Naive B cell (primary cell): ENCODE measurements at places on chromosomes 3 and 15.

GRCh38 chr3:151740581-151740980 lies 6.9 kb downstream of the AADACL2 start:
- H3K27me3 ChIP-seq = no peaks in the 10 kb centered on the region
- H3K4me3 ChIP-seq = no peak overlapping the region
- H3K27ac ChIP-seq = no peak overlapping the region

GRCh38 chr3:103393395-103394186 lies 958.8 kb downstream of the ZPLD1 start:
- DNase-seq = no peak
- H3K27me3 ChIP-seq = no peaks in the 10 kb centered on the region
- H3K27ac ChIP-seq = no peak overlapping the region
- H3K4me1 ChIP-seq = no peaks in the 10 kb centered on the region

GRCh38 chr15:53115563-53115962 lies 325.4 kb upstream of the ONECUT1 start:
- no peak overlapping the region for H3K27ac ChIP-seq
- no peak overlapping the region for H3K4me3 ChIP-seq
- no peak for DNase-seq
- H3K4me1 ChIP-seq = no peaks in the 10 kb centered on the region

GRCh38 chr3:2535206-2535605 lies 436.5 kb downstream of the CNTN4 start:
- H3K4me1 ChIP-seq = no peaks in the 10 kb centered on the region
- no peak overlapping the region for H3K4me3 ChIP-seq
- no peaks in the 10 kb centered on the region for H3K36me3 ChIP-seq
- no peaks in the 10 kb centered on the region for H3K27me3 ChIP-seq
- H3K27ac ChIP-seq = no peak overlapping the region
- no peak for DNase-seq

- H3K4me1 ChIP-seq = no peaks in the 10 kb centered on the region
- no peak overlapping the region for H3K4me3 ChIP-seq
- DNase-seq = no peak
- no peaks in the 10 kb centered on the region for H3K36me3 ChIP-seq
- H3K27ac ChIP-seq = no peak overlapping the region
These were observed 4.9 kb upstream of the KY start for GRCh38 chr3:134655706-134656105.

DNA sequence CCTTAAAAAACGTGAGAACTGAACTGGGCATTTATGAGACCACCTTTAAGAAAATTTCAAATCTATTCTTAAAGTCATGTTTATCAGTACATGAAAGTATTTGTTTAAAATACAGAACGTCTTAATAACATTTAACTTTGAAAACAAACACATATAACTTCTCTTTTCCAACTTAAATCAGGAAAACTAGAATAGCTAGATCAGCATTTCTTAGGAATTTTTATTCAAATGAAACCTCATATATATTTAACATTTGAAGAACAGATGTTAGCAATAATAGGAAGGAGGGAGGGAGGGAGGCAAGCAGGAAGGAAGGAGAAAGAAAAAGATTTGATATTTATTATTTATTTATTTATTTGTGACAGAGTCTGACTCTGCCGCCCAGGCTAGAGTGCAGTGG lies 120.2 kb downstream of the NR1I2 start:
- peaks cover 5% of the 10 kb centered on the region for H3K36me3 ChIP-seq
- no peaks in the 10 kb centered on the region for H3K4me1 ChIP-seq
- DNase-seq = no peak
- H3K27ac ChIP-seq = no peak overlapping the region
- no peak overlapping the region for H3K4me3 ChIP-seq

DNA sequence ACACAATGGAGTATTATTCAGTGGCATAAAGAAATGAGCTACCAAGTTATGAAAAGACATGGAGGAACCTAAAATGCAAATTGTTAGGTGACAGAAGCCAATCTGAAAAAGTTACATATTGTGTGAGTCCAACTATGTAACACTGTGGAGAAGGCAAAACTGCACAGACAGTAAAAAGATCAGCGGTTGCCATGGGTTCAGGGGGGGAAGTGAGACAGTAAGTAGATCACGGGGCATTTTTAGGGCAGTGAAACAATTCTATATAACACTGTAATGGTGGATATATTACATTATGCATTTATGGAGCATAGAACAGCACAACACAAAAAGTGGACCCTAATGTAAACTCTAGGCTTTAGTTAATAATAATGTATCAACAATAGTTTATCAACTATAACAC lies 17.6 kb downstream of the CBLB start:
- H3K4me3 ChIP-seq = no peak overlapping the region
- H3K4me1 ChIP-seq = peaks cover 49% of the 10 kb centered on the region
- no peak overlapping the region for H3K27ac ChIP-seq

DNA sequence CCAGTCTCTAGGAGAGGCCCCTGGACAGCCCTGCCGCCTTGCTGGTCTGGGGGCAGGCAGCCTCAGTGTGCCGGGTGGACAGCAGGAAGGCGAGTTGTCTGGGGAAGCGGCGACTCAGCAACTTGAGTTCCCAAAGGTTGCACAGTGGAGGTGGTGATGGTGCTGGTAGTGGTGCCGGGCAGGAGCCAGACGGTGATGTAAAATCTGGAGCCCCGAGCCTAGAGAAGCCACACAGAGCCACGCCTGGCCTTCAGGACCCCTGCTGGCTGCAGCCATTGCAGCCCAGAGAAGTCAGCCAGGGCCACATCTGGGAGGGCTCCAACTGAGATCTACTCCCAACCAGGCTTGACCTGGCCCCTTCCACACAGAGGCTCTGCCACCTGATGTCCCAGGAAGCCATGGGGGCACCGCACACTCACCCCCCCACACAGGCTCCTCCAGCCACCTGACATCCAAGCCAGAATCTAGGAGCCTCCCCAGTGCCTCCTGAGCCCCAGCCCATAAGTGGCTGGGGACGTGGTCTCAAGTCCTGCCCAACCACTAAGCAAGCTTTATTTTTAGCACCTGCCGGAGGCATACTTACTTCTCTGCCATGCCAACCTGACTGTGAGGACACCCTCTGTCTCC lies 8.8 kb downstream of the C3orf22 start:
- H3K4me3 ChIP-seq = no peak overlapping the region
- H3K4me1 ChIP-seq = no peaks in the 10 kb centered on the region
- H3K27ac ChIP-seq = no peak overlapping the region
- peaks cover 7% of the 10 kb centered on the region for H3K27me3 ChIP-seq
- H3K36me3 ChIP-seq = no peaks in the 10 kb centered on the region

DNA sequence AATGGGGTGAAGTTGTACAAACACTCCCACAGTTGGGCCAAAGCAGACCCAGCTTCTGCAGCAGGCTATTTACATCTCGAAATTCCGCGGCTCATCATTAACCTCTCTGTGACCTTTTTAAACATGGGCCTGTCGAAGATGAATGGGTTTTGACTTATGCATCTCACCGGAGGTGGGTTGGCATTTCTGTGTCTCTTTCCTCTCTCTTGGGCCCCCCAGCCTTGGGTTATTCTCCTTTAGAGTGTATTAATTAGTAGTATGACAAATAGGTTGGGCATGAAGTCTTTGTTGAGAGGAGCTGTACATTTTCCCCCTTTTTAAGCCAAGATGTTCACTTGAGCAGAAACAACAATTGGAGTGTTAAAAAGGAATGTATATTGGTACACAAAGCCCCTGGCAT lies 9.8 kb downstream of the SMAD6 start:
- peaks cover 4% of the 10 kb centered on the region for H3K4me1 ChIP-seq
- no peak overlapping the region for H3K27ac ChIP-seq
- peaks cover 14% of the 10 kb centered on the region for H3K27me3 ChIP-seq
- H3K4me3 ChIP-seq = no peak overlapping the region

DNA sequence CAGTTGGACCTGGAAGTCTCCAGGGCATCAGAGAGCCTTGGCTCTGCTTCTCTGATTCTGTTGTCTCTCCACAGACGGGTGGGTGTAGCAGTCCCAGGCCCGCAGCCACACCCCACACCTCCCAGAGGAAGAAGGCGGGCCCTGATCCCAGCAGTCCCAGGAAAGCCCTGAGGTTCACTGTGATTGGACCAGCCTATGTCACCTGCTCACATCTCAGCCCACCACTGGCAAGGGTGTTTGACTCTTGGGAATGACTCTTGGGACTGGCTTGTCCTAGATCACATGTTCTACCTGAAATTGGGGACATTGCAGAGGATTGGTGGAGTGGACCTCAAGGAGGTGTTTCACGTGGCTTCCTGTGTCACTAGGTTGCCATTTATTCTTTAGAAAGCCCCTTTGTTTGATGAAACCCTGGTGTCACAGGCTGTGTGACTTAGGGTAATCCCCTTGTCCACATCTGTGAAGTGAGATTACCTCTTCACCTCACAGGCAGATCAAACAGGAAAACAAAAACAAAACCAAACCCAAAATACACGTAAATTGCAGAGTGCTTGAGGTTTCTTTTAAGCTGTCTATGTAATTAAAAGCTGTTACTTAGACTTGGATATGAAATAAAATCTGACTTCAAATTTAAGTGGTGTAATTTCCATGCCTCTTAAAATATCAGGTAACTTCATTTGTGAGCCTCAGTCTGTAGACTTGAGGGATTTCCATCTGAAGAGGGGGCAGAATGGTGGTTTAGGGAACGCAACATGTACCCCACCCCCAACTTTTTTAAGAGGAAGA lies 26.7 kb downstream of the FLNB start:
- peak; percentile 60 for DNase-seq
- H3K27ac ChIP-seq = peak overlapping the region; percentile 99
- H3K27me3 ChIP-seq = no peaks in the 10 kb centered on the region

- no peak overlapping the region for H3K27ac ChIP-seq
- no peak overlapping the region for H3K4me3 ChIP-seq
- peaks cover 6% of the 10 kb centered on the region for H3K27me3 ChIP-seq
- no peaks in the 10 kb centered on the region for H3K36me3 ChIP-seq
- H3K4me1 ChIP-seq = no peaks in the 10 kb centered on the region
These were observed 243.5 kb upstream of the SEMA6D start for GRCh38 chr15:47473832-47474231.

GRCh38 chr3:104805508-104805907 lies 561.2 kb upstream of the ALCAM start:
- H3K36me3 ChIP-seq = no peaks in the 10 kb centered on the region
- H3K4me1 ChIP-seq = no peaks in the 10 kb centered on the region
- no peak for DNase-seq
- peaks cover 3% of the 10 kb centered on the region for H3K27me3 ChIP-seq
- no peak overlapping the region for H3K27ac ChIP-seq
- H3K4me3 ChIP-seq = no peak overlapping the region

DNA sequence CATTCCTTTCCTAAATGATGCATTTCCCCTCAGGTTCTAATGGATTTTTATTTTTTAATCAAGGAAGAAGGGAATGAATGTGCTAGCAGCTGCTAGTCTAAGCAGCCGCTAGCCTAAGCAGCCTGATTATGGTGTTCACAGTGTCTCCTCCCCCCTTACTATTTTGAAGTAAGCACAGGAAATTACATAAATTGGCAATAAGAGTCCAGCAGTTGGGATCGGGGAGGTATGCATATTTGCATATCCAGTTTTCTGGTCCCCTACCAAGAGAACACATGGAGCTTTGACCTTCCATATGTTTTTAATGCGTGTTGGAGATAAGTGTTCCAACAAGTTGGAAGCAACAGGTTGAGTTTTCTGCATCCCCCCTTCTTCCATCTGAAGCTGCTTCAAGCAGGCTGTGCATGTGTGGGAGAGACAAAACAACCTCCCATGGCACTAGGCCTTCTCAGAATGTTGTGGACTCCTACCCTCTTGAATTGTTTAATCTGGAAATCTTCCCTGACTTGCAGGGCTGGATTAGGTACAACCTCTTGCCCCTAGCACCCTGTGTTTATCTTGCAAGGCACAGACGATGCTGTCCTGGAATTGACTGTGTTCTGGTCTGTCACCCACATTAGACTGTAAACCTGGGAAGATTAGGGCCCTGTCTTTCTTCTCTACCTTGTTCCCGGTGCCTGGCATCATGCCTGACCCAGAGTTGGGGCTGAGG lies 124.8 kb upstream of the LRIG1 start:
- no peak overlapping the region for H3K4me3 ChIP-seq
- H3K27me3 ChIP-seq = no peaks in the 10 kb centered on the region
- no peak overlapping the region for H3K27ac ChIP-seq
- no peak for DNase-seq
- H3K4me1 ChIP-seq = no peaks in the 10 kb centered on the region

DNA sequence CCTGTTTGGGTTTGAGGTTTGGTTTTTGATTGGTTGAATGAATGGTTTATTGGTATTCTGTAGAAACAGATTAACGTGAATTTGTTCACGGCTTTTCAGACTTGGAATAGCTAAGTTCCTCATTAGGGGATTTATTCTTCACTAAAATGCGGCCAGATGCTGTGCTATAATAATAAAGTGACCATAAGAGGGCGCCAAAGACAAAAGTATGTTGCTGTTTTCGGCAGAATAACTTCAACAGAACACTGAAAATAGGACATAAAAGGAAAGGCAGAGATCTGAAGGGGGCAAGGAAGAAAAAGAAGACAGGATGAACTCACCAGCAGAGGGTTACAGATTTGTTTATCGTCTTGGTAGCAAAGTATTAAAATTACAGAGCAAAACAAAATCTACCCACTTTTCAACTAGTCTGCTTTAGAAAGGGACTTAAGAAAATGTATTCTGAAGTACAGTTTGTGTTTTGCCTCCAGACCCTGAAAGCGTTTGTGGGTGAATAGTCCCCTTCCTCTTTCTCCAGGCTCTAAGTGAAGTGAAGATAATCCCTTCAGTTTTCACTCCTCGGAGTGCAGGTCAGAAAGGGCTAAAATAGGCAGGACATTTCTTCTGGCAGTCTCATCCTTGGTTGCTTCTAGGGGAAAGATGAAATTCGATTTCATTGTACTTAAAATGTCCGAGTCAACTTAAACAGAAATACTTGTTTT lies 147.6 kb downstream of the IL20RB start:
- H3K27me3 ChIP-seq = peaks cover 24% of the 10 kb centered on the region
- H3K36me3 ChIP-seq = no peaks in the 10 kb centered on the region
- peak; percentile 19 for DNase-seq

- no peaks in the 10 kb centered on the region for H3K4me1 ChIP-seq
- H3K36me3 ChIP-seq = no peaks in the 10 kb centered on the region
- H3K4me3 ChIP-seq = no peak overlapping the region
- H3K27me3 ChIP-seq = peaks cover 15% of the 10 kb centered on the region
These were observed 424.8 kb upstream of the TGFBR2 start for GRCh38 chr3:30181581-30181980.

DNA sequence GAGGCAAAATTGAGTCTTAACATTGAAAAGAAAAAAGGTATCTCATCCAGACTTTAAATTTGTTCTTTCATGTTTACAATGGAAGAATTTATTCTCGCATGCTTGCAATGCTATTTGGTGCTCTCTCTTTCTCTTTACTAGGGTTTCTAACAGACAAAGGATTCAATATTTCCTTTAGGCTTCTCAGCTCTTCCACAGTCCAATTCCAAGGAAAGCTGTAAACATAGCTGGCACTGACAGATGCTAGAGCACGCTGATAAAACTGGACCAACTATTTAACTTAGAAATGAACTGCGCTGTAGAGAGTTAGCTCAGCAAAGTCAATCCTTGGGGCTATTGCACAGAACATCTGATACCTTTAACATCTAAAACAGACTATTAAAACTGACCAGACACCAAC lies 81.3 kb downstream of the PDZRN3 start:
- H3K36me3 ChIP-seq = no peaks in the 10 kb centered on the region
- H3K27me3 ChIP-seq = no peaks in the 10 kb centered on the region
- no peak for DNase-seq
- H3K27ac ChIP-seq = no peak overlapping the region
- no peaks in the 10 kb centered on the region for H3K4me1 ChIP-seq
- no peak overlapping the region for H3K4me3 ChIP-seq
